Kidney tubule cell (primary cell): ENCODE measurements at places on chromosomes 2 and 18.

GRCh38 chr2:6694555-6694954 lies 171.2 kb downstream of the CMPK2 start:
- no peak for DNase-seq

DNA sequence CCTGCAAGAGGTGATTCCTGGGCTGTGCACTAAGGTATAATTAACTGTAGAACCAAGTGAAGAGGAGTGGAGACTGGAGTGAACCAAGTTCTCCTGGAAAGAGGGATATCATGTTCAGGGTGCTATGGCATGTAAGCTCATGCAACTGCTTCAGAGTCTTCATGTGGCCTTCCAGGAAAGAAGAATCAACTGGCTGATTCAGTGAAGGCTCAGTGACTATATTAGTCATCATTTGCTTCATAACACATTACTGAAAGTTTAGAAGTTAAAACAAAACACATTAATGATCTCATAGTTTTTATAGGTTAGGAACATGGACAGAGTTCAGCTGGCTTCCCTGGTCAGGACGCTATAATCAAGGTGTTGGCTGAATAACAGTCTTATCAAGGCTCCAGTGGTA lies 1200.8 kb upstream of the GYPC start:
- peak; percentile 71 for DNase-seq

DNA sequence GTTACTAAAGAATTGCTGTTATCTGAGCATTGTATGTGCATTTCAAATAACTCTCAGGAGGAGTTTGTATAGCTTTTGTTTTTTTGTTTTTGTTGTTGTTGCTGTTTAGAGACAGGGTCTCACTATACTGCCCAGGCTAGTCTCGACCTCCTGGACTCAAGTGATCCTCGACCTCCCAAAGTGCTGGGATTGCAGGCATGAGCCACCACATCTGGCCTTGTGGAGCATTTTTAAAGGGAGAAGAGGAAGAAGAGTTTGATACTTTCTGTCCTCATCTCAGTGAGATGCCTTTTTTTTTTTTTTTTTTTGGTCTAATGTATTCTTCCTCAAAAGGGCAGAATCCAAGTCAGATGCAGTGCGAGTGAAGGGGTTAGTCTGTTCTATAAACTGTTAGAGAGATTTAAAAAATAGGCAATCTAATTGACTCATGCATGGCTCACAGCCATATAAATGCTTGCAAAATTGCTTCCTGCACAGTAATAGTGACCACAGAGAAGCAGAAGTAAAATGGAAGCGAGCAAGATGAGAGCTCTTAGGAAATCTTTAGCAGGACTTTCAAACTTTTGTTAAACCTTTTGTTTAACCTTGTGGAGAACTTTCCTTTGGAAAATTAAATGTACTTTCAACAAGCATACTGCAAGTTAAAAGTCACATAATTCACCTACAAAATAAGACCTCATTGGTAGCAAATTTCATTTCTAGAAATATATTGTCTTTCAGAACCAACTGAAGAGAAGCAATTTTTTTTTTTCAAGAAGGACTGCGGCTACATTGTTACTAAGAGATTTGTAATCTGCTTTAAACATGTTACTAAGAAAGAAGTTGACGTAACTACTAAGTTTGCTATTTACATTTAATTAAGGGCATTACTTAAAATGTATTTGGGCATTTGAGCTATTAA lies 52.3 kb upstream of the ROCK1 start:
- peak; percentile 48 for DNase-seq

DNA sequence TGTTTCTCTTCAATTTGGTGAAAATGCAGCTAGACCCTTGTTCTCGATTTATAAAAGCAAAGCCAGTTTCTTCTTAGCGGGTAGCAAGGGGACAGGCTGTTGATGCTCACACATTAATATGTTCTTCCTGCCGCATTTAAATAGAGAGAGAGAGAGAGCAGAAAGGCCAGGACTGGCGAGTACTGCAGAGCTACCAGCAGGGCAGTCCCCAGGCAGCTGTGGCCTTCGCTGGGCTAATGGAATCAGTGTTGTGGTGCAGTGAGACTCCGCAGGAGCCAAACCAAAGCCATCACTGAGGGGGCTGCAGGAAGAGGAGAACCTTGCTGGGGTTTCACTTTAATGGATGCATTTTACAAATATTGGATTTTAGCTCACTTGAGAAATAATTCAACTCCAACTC lies 223.6 kb downstream of the ACTR3 start:
- DNase-seq, result no peak

GRCh38 chr2:236538242-236538641 lies 31.4 kb upstream of the ACKR3 start:
- DNase-seq, result no peak

- no peak for DNase-seq
These were observed 47.6 kb upstream of the MSH6 start for GRCh38 chr2:47735136-47735869.

- DNase-seq, result no peak
These were observed 168.6 kb downstream of the SLC8A1 start for GRCh38 chr2:40283111-40283909.

DNA sequence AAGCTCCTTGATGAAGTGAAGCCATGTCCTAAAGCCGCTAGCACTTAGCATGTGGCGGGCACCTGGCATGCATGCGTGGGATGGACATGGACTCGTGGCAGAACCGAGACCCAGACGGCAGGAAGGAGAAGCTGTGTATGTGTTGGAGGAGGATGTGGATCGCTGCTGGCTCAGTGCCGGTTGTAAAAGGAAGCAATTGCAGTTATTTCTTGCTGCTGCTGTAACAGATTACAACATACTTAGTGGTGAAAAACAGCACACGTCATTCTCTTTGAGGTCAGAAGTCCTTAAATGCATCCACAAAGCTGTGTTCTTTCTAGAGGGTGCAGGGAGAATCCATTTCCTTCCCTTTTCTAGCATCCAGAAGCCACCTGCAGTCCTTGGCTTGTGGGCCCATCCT lies 74.6 kb downstream of the AGAP1 start:
- no peak for DNase-seq

- DNase-seq, result no peak
These were observed 9.2 kb downstream of the IMPA2 start for GRCh38 chr18:11990539-11990938.

DNA sequence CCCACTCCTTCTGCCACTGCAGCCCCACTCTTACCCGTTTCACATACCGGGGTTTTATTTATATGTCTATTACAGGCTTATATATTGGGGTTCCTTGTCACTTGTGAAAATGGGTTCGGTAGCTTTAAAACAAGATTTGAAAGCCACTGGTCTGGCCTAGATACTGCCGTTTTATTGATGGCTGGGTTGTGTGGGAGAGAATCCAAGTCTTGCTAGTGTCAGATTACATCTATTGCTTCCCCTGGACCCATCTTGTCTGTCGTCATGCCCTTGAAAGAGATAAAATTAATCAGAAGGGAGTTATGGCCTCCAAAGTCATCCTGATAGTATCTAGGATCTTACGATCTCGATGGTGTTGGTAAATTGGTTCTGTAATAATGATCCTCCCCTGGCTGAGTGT lies 79.4 kb downstream of the EIPR1 start:
- DNase-seq, result no peak

GRCh38 chr18:67260841-67261240 lies 255.7 kb downstream of the DSEL start:
- DNase-seq, result no peak
